PC-3 (cell line): ENCODE measurements at places on chromosomes 6 and 20.

DNA sequence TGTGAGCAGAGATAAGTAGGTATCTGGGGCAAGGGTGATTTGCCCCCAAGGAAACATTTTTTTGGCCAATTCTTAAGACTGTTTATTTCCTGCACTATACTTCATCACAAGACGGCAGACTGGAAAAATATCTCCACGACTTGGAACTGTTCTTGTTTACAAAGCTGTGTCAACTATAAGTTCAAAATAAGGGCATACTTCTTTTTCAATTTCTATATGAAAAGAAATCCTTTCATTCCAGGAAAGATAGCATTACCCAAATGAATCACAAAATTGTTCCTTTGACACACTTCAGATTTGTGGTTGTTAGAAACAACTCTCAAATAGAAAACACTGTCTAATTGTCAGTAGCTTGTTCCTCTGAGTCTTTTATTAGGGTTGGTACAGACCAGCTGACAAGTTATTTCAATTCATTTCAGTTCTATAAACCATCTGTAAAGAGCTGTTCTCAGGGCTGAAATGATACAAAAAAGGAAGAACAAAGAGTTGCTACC, 212.9 kb upstream of the PRDM1 start:
- DNase-seq = peak; percentile 35

DNA sequence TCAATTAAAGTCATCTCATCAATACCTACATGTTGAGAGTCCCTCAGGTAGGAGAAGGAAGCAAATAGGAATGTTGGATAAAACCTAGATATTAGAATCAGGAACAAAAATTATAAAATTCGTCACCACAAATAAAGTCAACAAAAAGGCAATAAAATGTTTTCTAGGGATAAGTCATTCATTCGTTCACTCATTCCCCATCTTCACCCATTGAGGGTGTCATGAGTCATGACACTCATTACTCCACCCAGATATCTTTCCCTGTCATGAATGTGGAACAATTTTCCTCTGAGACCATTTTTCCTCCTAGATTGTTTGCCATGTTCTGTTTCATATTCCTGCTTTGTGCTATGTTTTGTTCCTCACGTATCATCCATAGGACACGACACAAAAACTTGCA, 50.9 kb upstream of the OLIG3 start:
- peak; percentile 22 for DNase-seq

DNA sequence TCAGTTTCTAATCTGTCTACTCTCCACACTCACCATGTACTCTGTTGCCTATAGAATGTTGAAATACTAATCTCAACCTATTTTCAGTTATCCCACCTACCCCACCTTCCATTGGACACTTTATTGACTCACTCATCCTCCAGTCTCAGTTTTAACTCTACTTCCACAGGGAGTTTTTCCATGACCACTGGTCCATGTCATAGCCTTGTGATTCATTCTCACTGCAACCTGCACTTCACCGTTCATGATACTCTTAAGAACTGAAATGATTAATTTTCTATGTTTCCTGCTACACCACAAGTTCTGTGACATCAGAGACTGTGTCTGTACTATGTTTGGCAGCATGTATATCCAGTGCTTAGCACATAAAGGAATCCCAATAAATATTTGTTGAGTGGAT, 122.8 kb upstream of the HSF2 start:
- no peak for DNase-seq

DNA sequence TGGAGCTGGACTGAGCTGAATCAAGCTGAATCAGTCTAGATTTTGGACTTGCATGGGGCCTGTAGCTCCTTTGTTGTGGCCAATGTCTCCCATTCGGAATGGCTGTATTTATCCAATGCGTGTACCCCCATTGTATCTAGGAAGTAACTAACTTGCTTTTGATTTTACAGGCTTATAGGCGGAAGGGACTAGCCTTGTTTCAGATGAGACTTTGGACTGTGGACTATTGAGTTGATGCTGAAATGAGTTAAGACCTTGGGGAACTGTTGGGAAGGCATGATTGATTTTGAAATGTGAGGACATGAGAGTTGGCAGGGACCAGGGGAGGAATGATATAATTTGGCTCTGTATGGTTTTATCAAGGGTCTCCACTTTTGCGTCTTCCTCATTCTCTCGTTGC, 3.0 kb upstream of the TMEM170B start:
- no peak for DNase-seq

GRCh38 chr6:143123941-143124340, 63.3 kb downstream of the AIG1 start:
- no peak for DNase-seq

DNA sequence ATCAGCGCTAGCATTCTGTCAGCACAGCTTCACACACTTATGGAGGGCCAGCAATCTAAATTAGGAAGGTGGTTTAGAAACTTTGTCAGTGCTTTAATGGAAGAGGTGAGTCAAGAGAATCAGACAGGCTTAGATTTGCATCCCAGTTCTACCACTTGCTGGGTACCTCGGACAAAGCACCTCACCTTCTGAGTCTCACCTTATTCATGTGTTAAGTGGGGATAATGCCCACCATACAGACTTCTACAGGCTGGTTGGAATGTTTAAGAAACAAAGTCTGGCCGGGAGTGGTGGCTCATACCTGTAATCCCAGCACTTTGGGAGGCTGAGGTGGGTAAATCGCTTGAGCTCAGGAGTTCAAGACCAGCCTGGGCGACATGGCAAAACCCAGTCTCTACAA, 12.2 kb upstream of the STK35 start:
- no peak for DNase-seq

GRCh38 chr20:51172558-51173428, 149.9 kb upstream of the KCNG1 start:
- DNase-seq = no peak

- DNase-seq = no peak
Observed at GRCh38 chr20:13183005-13183404, 38.1 kb upstream of the ISM1 start.

DNA sequence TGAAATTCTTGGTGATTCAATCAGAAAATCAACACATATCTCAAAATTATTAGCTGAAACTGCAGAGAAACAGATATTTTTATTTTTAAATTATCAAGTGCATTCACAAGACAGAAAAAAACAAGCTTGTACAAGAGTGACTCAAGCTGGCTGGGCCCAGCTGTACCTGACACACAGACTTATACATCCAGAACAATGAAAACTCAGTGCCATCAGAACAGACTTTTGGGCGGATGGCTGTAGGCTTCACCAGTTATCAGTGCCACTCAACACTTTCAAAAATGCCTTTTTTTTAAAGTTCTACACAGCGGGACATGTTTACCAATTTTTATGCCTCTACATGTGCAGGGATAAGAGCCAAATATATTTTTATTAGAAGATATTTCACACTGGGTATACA, 102.8 kb downstream of the MYB start:
- DNase-seq = no peak

DNA sequence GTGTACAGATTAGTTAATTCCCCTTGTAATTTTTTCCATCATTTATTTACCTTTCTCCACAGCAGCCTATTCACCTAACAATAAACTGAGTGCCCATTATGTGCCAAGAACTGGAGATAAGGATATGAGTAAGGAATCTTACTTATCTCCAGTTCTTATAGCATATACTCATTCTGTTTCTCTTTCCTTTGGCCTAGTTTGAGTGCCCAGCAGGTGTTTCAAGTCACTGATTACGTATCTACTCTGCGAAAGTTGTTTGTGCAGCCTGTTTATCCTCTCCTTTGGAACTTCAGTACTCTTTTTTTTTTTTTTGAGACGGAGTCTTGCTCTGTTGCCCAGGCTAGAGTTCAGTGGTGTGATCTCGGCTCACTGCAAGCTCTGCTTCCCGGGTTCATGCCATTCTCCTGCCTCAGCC, 17.3 kb upstream of the POU5F1 start:
- peak; percentile 33 for DNase-seq

- no peak for DNase-seq
Observed at GRCh38 chr6:105536961-105537360, 134.1 kb upstream of the PREP start.

DNA sequence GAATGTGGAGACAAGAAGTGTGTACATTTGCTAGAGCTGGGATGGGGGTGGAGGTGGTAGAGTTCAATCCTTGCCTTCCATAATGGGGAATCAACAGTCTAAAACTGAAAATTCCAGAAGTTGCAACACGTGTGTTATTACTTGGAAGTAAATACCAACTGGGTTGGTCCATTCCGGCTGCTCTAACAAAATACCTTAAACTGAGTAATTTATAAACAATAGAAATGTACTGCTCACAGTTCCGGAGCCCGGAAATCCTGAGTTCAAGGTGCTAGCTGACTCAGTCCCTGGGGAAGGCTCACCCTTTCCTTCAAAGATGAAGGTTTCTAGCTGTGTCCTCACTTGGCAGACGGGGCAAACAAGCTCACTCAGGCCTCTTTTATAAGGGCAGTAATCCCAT, 59.0 kb downstream of the RIN2 start:
- DNase-seq = peak; percentile 99

DNA sequence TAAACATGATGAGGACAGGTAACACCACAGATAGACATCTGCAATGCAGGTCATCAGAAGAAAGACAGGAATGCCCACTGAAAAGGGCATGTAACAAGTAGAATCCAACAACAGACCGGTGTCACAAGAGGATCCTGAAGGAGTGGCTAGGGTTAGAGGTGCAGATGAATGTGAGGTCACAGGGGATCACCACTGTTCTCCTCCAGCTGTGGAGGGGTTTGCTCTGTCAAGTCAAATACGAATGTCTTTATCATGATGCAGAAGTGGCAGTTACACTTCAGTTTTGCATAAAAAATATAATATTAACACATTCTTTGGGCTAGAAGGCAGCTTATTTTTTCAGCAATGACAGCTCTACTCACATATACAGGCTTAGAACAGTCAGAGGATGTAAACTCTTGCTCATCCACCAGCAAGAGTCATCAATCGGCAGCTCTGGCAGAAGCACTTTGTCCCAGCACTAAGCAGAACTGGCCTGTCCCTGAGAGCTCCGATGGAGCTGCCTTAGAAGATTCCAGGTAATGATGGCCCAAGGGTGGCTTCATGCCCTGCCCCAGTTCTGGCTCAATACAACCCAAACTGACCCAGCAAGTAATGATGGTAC, 130.4 kb upstream of the TRAF3IP2 start:
- DNase-seq = no peak

DNA sequence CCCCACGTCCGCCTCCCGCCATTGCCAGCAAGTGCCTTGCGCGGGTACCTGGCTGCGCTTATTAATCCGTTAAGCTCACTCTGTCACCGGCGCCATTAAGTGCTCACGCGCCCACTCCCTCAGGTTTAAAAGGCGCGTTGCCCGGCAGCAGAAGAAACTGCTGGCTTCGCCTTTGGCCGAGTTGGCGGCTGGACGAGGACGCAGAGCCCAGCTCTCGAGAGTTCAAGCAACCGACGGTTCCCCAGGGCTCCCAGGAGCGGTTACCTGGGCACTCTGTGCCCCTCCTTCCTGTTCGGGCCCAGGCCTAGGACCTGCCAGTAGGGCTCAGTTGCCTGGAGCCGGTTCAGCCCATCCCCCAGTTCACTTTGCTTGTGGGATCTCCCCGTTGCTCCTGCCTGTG, at the start of gene GGTLC1:
Gene GGTLC1, minus strand, starts transcription at position 219 of the 400 bp plus-strand sequence. CDS start 2,168 bp downstream, outside the sequence.
- no peak for DNase-seq

- no peak for DNase-seq
Observed at GRCh38 chr20:48832405-48832730, 4.6 kb upstream of the PREX1 start.

- no peak for DNase-seq
Observed at GRCh38 chr6:71206089-71206488, 82.5 kb upstream of the OGFRL1 start.

- peak; percentile 44 for DNase-seq
Observed at GRCh38 chr6:3509336-3509735, 52.5 kb upstream of the SLC22A23 start.

GRCh38 chr6:32254761-32255198, 30.9 kb upstream of the NOTCH4 start:
- no peak for DNase-seq

GRCh38 chr20:32742322-32743236, 688 bp downstream of the COMMD7 start:
- DNase-seq = no peak

- no peak for DNase-seq
Observed at GRCh38 chr6:125375013-125375412, 73.2 kb upstream of the HDDC2 start.
